ENCODE measurements at places on chromosomes 11 and 22.

GRCh38 chr22:36155702-36156101 is 4.9 kb downstream of the APOL3 start:
- no peak for DNase-seq

DNA sequence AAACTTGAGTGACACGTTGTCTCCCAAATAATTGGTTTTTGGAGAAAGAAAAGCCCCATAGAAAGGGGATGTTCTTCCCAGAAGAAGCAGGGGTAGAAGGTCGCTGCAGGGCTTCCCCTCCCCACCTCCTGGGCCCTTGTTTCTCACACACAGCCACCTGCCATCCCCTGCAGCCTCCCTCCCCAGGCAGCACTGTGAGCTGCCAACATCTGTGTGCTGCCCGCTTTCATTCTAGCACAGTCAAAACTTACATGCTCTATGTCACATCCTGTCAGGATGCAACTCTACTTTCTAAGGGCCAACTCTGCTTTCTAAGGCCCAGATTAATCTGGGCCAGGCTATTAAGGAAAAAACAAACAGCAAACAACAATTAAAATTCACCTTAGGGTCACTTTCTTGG is 309.4 kb upstream of the ZC3H12C start:
- DNase-seq = no peak

GRCh38 chr22:44537467-44537866 is 39.4 kb upstream of the RTL6 start:
- no peak for DNase-seq

- DNase-seq = no peak
These were observed 33.9 kb upstream of the EIF3M start for GRCh38 chr11:32549611-32550187.

DNA sequence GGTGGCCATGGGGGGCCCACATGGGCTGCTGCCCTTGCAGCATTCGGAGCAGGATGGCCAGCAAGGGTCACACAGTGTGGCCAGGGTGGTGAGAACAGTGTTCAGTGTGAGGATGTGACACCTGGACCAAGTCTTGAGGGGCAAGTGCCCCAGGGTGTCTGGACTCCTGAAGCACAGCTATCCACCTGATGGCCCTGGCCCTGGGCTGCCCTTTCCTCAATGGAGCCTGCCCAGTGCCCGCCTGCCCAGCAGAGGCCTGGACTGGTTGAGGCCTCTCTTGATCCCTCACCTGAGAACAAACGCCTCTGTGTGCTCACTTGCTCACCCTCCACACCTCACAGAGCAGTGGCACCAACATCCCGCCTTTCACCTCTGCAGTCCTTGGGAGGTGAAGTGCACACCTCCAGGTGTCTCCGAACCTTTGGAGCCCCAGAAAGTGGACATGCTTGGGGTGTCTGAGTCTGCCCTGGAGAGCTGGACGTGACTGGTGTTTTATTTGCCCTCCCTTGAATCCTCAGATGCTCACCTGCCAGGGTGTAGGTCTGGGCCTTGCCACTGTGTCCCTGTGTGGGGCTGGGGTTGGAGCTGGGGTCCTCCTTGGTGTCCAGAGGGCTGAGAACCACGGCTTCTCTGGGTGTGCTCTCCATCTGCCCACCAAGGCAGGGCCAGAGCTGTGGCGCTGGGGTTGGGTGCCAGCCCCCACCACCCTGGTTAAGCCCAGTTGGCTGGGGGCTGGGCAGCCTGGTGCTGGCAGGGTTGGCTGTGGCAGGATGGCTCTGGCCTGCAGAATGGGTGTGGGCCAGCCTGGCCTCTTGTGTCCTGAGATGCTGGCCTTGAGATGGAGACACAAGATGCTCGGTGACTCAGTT is 3.8 kb upstream of the MUC2 start:
- no peak for DNase-seq

DNA sequence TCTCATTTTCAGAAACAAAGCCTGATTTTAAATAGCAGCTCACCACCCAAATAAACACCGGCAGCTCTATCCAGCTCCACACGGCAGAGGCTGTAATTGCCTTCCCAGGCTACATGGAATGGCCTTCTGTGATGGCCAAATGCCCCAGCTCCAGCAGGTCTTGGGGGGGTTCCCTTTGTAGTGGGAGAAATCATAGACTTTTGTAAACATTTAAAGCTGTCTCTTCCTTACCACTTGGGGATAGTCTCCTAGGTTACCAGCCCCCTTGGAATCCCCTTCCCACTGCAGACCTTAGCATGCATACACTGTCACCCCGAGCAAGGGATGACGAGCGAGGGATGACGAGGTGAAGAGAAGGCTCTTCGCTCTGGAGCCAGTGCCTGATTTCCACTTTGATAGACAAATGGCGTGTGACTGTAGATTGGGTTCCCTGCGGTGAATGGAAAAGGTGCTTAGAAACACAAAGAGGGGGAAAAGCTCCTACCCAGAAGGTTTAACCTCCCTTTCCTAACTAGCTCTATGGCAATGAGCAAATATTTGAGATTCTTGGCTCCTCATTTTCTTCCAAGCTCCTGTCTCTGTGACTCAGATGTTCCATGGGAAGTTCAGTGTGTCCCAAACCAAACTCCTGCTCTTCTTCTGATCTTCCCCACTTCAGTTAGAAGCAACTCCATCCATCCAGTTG is 108.0 kb upstream of the CADM1 start:
- no peak for DNase-seq

DNA sequence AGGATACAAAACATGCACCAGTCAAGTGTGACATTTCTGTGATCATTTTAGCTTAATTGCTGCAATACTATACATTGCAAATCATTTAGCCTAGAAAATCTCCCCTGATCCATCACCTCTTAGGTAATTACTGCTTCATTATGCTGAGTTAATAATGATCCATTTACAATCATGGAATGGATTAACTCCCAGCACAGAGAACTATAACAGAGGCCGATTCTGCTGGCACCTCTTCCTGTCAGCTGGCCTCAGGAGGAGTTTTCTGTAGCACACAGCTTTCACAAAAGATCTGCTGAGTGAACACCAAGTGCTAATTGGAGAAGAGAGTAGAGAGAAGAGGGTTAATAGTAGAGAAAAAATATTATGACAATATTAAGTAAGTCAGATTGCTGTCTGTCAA is 591.8 kb upstream of the KIRREL3 start:
- no peak for DNase-seq

GRCh38 chr22:38953577-38954413 is 3.6 kb upstream of the APOBEC3A start:
- no peak for DNase-seq

- no peak for DNase-seq
These were observed 31.3 kb upstream of the SLN start for GRCh38 chr11:107743191-107743590.

DNA sequence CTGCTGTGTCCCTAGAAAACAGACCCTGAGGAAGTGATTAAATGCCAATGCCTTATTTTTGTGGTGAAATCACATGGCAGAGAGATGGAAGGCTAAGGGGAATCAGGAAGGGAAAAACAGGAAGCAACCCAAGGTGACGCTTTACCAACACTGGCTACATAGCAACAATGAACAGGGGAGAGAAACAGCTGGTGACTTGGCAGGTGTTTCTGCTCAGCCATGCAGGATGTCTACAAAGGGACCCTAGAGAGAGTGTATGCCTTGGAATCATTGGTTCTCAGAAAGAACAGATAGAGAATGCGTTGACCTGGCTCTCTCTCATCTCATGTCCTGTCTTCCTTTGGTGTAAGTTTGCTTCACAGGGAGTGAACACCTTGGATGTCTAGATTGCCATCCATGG is 911.9 kb downstream of the OPCML start:
- no peak for DNase-seq

- DNase-seq = no peak
These were observed 11.3 kb downstream of the LMO1 start for GRCh38 chr11:8252388-8252787.

DNA sequence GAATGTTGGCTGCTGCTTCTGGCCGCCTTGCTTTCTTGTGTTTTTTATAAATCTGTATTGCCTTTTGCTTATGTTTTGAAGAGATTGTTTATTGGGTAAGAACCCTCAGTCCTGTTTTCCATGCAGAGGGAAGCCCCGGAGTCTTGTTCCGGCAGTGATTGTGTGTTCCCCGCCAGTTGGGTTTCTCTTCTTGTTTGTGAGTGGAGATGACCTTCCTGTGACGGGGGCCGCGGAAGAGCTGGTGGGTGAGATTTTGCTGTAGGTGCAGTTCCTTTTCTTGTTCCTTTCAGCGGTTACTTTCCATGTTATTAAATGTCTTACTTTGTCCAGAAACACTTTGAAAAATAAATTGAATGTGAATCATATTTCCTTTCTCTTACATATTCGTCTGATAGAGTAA is 8.3 kb downstream of the TBC1D22A start:
- DNase-seq = no peak

GRCh38 chr11:7564803-7565202 is 51.0 kb downstream of the PPFIBP2 start:
- no peak for DNase-seq

GRCh38 chr11:98177925-98178324 is 842.8 kb upstream of the CNTN5 start:
- DNase-seq = no peak

GRCh38 chr11:76859708-76860227 is 950 bp upstream of the ACER3 start:
- DNase-seq = no peak

Data from non-pigmented ciliary epithelial cell (primary cell).